ENCODE measurements at places on chromosomes 6 and 20.

DNA sequence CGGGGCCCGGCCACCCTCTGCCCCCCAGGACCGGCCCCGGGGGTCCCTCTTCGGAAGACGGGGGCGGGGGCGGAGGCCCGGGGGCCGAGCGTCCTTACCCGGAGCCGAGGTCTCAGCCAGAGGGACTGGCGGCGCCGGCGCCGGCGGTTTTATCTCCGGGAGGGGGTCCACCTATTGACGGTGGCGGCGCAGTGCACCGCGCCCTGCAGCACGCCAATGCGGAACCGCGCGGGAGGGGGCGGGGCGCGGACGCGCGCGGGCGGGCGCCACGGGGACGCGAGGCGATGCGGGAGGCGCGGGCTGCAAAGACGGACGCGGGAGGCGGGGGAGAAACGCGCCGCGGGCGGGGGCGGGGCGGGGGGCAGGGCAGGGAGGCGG is at the start of gene EEF1A2:
Gene EEF1A2, minus strand, starts transcription at position 124 of the 378 bp plus-strand sequence. CDS start 1,320 bp downstream, outside the sequence.
- DNase-seq = no peak

- no peak for DNase-seq
Observed at GRCh38 chr6:168136001-168136400, 57.0 kb upstream of the FRMD1 start.

DNA sequence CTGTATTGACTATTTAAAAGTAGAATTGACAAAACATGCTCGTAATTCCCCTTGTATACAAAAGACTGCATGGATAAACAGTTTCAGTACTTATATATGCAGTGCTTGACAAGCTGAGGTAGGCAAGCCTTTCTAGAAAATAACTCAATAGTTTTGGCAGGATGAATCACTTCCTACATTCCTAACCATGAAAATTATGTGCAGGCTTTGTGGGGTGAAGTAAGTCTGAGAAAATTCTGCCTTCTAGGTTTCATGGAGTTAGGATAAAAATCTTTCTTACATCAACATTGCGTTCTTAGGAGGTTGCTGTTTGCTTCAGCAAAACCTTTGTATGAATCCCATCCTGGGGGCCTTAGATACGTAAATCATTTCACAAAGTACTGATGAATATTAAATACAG is 801.4 kb upstream of the EYS start:
- DNase-seq = no peak

- DNase-seq = no peak
Observed at GRCh38 chr6:119193707-119194106, 115.2 kb upstream of the FAM184A start.

DNA sequence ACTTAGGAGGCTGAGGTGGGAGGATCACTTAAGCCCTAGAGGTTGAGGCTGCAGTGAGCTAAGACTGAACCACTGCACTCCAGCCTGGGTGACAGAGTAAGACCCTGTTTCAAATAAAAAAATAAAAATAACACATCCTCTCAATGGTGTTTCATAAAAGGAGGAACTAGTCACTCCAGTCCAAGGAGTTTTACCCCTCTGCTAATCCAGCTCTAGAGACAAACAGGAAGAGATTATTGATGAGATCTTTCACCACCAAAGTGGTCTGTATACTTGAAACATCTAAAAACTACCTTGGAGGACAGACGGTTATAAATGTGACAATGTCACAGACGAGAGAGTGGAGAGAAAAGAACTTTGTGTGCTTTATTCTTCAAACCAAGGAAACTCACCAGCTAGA is 58.2 kb downstream of the PIGU start:
- DNase-seq = no peak

- DNase-seq = no peak
Observed at GRCh38 chr6:79034865-79035264, 43.2 kb downstream of the PHIP start.

DNA sequence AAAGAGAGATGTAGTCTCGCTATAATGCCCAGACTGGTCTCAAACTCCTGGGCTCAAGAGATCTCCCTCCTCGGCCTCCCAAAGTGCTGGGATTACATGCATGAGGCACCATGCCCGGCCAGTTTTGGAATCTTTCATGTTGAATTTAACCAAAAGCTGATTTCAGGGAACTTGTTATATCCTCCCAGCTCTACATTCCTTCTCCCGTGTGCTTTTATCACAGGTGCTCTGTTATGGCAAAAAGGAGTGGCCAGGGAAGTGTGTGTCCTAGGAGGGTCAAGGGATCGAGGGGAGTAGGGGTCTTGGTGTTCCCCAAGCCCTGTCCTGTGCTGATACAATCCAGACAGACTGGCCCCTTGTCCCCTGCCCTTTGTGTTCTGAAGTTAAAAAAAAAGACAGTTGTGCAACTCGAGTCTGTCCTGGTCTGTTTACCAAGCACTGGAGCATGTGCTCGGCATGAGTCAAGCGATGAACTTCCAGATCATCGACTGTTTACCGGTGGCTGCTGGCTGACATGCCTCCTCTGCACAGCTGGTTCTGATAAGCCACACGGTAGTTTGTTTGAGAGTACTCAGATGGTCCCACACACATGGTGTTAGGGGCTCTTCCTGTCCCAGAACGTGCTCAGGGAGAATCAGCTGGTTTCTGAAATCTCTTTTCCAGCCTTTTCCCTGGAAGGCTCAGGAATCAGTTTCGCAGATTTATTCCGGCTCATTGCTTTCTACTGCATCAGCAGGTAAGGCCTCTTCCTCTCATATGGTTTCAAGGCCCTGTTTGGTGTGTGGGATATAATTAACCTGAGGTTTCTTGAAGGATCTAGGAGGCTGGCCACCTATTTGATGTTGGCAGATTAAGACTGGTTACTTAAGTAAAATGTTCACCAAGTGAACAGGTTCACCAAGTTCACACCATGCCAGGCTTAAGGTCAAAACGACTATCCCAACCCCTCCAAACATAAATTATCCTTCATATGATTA is 52.6 kb upstream of the NAA20 start:
- no peak for DNase-seq

- DNase-seq = no peak
Observed at GRCh38 chr6:137210903-137211302, 8.3 kb downstream of the IFNGR1 start.

- DNase-seq = no peak
Observed at GRCh38 chr6:89690944-89691324, 52.4 kb upstream of the LYRM2 start.

GRCh38 chr6:19999319-20000191 is 162.4 kb downstream of the ID4 start:
- DNase-seq = no peak

- DNase-seq = no peak
Observed at GRCh38 chr6:157456524-157456829, 75.5 kb downstream of the ZDHHC14 start.

GRCh38 chr6:147392917-147393625 is 115.4 kb upstream of the SAMD5 start:
- no peak for DNase-seq

GRCh38 chr6:67881706-67882065 is 753.4 kb upstream of the ADGRB3 start:
- DNase-seq = no peak

GRCh38 chr6:87333033-87333432 is 4.0 kb upstream of the GJB7 start:
- no peak for DNase-seq

DNA sequence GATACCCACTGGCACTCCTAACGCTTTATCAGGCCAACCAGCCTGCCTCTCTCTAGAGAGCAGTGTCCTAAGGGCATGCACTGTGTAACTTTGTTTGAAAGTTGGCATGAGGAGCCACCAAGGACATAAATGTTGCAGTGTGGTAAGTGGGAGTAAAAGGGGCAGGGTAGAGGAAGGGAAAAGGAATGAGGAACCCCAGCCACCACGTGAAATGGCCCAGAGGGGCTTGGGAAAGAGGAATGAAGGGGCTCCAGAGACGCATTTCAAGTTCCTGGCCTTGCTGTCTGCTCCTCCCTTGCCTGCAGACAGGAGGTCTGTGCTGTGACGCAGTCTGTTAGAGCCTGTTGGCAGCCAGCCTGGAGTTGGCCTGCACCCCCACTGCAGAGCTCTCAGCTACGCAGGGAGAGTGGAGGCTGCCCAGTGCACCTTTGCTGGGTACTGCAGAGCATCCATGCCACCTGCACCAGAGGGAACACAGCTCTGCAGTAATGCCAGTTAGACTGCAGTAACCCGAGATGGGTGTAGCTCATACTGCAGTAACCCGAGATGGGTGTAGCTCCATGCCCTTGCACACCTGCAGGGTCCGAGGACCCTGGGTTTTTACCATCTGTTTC is 86.8 kb upstream of the SNAP25 start:
- DNase-seq = no peak

- no peak for DNase-seq
Observed at GRCh38 chr6:161074496-161075121, 83.0 kb downstream of the MAP3K4 start.

GRCh38 chr6:15137086-15137485 is 108.8 kb upstream of the JARID2 start:
- DNase-seq = no peak

DNA sequence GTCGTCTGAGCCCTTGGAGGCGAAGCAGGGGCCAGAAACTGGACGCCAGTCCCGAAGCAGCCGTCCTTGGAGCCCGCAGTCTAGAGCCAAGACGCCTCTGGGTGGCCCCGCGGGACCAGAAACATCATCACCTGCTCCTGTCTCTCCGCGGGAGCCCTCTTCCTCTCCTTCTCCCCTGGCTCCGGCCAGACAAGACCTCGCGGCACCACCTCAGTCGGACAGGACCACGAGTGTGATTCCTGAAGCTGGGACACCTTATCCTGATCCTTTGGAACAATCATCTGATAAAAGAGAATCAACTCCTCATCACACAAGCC is 416 bp downstream of the RSPH4A start:
- no peak for DNase-seq

GRCh38 chr6:68559716-68560115 is 75.4 kb upstream of the ADGRB3 start:
- no peak for DNase-seq

DNA sequence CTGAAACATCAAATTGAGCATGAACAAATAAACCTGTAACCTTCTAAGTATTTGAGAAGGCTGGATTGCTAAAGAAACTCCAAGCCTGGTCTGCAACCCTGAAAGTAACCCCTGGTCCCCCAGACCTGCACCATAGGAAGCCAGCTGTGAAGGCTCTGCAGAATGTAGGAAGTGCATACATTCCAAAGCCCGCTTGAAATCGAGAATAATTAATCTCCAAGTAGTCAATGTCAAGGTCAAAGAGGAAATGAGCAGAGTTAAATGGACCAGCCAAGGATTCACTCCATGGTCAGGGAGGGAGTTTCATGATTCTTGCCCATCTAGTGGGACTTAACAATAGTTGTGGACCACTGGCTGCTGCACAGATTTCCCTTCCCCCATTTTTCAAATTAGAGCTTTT is 107.6 kb upstream of the RNF24 start:
- no peak for DNase-seq

DNA sequence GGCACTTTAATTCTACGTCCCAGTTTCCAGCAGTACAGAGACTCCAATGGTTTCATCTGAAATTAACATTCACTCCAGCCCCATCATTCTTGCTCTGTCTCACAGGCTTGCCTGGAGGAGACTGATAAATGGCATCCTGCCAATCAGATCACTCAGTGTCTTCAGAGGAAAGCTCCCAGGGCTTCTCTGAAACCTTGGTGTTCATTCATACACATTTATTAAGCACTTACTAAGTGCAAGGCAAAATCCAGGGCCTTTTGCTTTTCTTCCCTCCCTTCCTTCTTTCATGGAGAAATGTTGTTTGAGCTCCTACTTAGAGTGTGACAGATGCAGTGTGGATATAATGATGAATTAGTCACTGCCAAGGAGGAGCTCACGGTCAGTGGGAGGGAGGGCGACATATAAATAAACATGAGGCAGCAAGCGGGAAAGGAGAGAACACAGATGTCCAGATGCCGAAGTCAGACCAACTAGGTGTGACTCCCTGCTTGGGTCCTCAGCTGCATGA is 106.7 kb upstream of the DTNBP1 start:
- DNase-seq = no peak

GRCh38 chr6:7542874-7543624 is 1.6 kb downstream of the DSP start:
- DNase-seq = no peak

GRCh38 chr6:163954088-163954775 is 539.7 kb downstream of the QKI start:
- no peak for DNase-seq

- no peak for DNase-seq
Observed at GRCh38 chr6:106315765-106316374, 9.7 kb downstream of the ATG5 start.

GRCh38 chr20:35339007-35339406 is 46.8 kb upstream of the FAM83C start:
- DNase-seq = no peak

DNA sequence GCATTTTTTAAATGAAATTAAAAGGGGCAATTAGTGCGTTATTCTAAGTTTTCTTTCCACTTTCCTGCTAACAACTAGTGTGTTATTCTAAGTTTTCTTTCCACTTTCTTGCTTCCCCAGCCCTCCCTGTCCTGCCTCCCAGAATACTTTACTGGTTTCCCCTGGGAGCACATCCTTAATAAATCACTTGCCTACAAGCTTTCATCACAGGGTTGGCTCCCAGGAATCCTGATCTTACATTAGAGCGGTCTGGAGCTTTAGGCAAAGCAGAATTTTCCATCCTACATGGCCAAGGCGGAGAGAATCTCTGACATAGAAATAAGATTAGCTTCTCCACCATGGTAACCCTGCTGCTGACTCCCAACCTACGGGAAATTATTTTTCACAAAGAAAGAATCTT is 150.4 kb downstream of the BFSP1 start:
- DNase-seq = no peak

GRCh38 chr20:16624106-16624505 is 50.9 kb upstream of the KIF16B start:
- DNase-seq = no peak

- DNase-seq = no peak
Observed at GRCh38 chr6:148578489-148578814, 168.4 kb upstream of the UST start.

- no peak for DNase-seq
Observed at GRCh38 chr6:116476002-116476678, 15.0 kb downstream of the CALHM6 start.

GRCh38 chr20:43178080-43178479 is 11.6 kb downstream of the PTPRT start:
- no peak for DNase-seq

DNA sequence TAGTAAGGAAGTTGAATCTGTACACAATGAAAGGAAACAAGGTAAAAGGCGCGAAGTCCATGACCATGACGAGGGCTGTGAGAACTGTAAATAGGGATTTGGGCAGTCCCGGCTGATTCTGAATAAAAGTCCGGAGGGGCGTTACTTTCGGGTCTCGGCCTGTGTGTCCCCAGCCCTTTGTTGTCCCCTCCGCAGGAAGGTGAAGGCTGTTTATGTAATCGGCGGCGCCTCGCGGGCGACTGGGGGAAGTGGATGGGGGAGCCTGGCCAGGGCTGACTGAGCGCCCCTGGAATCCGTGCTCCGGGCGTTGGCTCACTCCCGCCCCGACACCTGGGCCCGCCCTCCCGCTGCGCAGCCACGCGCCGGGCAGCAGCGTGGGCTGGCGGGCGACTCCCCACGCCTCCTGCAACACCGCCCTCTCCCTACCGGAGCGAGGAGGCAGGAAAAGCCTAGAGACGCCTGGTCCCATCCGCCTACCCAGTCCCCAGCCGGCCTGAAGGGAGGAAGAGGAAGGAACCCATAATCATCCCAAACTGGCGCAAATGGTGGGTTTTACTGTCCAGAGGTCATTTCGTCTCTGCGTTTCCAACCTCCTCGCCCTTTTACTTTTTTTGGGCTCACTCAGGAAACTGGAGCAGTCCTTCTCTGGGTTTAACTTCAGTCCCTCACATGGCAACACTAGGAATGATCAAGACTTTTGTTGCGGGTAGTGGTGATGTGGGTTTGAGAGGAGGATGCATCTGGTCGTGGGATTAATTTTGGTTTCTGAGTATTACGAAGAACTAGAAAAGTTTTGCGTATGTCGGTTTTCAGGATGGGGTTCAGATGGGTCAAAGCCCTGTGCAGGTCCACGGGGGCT is 12.1 kb downstream of the TRIM31 start:
- DNase-seq = no peak

GRCh38 chr6:78533876-78534275 is 333.5 kb upstream of the IRAK1BP1 start:
- DNase-seq = no peak

Measured in thoracic aorta (tissue), 2 donors.